ENCODE measurements at places on chromosomes 3 and 15.

DNA sequence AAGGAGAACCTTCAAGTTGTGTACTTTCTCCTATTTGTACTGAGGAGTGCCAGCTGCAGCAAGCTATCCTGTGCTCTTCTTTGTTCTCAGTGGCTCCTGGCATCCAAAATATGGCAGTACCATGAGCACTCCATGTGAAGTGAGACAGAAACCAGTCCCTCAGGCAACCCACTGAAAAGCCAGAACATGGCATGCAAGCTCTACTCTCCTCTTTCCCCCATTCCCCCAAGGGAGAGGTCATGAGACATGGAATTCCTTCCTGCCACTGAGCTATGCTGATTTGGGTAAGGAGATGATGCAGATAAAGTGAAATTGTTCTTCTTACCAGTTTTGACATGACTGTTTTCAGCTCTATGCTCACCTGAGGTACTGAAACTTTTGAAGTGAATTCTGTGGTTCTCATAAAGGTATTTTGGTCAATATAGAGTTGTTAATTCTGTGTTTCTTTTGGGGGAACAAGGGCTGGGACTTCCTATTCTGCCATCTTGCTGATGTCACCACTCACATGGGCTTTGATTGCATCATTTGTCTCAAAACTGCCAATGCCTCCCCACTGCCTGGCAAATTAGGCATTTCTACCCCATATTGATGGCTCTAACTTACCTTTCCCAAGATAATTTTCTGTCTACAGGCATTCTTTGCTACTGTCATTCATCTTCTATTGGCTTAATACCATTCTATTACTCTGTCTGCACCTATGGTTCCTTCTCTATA lies 22.8 kb upstream of the CEP152 start:
- no peak for DNase-seq

GRCh38 chr15:54033869-54034458 lies 55.7 kb downstream of the UNC13C start:
- DNase-seq, result no peak

- DNase-seq, result no peak
Observed at GRCh38 chr15:69275074-69275670, 23.5 kb upstream of the PAQR5 start.

- DNase-seq, result no peak
Observed at GRCh38 chr3:81435050-81435449, 326.4 kb downstream of the GBE1 start.

- no peak for DNase-seq
Observed at GRCh38 chr3:152870027-152870426, 35.1 kb downstream of the P2RY1 start.

GRCh38 chr3:129119365-129120100 lies 2.1 kb downstream of the RAB43 start:
- DNase-seq, result no peak

DNA sequence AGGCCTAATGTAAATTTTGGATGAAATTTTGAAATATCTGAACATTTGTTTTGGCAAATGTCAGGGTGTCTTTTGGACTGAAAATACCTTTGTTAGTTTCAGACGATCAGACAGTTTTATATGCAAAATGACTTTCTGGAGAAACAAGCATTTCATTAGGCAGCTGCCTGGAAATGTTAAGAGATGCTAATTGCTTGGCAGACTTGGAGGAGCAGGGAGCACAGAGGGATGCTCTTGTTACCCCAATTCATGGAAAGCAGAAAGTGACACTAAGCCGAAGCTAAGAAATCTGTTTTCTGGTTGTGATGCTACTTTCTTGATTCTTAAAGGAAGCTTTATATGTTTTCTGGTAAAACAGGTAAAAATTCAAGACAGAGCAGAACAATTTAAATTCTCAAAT lies 204.3 kb upstream of the GBE1 start:
- no peak for DNase-seq

GRCh38 chr3:18501679-18502343 lies 76.7 kb upstream of the SATB1 start:
- DNase-seq, result no peak

DNA sequence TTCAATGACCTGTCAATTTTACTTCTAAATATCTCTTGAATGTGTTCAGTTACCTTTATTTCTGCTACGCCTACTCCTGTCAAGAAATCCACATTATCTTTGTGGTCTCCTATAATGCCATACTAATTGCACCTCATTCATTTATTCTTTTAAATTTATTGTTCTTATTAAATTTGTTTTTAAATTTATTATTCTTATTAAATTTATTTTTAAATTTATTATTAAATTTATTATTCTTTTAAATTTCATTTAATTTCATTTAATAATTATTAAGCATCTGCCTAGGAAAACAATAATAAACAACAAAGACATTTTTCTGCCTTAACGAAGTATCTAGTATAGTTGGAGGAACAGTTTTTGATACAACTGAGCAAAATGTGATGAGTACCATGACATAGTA lies 211.7 kb downstream of the ZPLD1 start:
- DNase-seq, result no peak

- no peak for DNase-seq
Observed at GRCh38 chr3:13654330-13655060, 105.6 kb downstream of the FBLN2 start.

DNA sequence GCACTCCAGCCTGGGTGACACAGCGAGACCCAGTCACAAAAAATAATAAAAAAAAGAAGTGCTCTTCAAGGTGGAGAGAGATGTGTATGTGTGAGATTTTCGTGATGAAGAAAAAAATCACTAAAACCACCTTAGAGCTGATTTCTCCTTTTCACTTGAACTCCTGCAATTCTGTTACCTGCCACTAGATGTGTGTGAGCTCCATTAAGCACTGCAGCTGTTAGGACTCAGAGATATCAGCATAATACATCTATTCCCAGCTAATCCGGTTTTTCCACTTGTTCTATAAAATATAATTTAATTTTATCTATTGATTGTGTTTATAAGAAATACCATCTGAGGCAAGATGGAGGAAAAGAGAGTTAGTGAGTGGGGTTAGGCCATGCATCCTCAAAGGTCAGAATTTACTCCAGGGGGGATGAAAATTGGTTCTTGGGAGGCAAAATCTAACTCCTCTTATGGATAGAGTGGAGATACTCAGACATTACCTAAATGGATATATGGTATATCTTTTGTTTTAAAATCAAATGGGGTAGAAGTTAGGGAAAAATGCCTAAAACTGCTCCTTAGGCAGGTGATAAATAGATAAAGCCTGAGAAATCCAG lies 152.7 kb downstream of the IL20RB start:
- no peak for DNase-seq
